Stimulated activated CD4-positive, alpha-beta T cell treated with anti-CD3 and anti-CD28 coated beads, Interleukin-15, amount 100 ng/mL, for 24 hours (primary cell): ENCODE measurements at places on chromosomes 4 and X.

- no peak for DNase-seq
Measured at GRCh38 chr4:141654098-141654497, 17.7 kb downstream of the IL15 start.

GRCh38 chr4:16114546-16114945 is 30.7 kb upstream of the PROM1 start:
- DNase-seq: no peak

DNA sequence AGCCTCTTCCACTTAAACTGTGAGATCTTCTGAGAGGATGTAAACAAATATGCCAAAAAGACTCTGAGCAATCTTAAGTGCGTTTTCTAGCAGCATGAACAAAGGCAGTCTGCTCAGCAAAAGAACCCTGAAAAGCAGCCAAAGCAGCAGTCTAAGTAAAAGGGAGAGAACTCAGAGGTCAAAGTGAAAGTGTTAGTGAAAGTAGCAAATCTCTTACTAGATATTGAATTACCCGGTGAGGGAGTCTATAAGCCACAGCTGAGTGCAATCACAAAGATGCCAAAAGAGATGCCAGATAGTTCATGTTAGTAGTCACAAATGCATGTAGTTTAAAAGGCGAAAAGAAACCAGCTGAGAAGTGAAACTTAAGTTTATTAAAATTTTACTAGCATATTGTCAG is 7.9 kb upstream of the GNRHR start:
- no peak for DNase-seq

DNA sequence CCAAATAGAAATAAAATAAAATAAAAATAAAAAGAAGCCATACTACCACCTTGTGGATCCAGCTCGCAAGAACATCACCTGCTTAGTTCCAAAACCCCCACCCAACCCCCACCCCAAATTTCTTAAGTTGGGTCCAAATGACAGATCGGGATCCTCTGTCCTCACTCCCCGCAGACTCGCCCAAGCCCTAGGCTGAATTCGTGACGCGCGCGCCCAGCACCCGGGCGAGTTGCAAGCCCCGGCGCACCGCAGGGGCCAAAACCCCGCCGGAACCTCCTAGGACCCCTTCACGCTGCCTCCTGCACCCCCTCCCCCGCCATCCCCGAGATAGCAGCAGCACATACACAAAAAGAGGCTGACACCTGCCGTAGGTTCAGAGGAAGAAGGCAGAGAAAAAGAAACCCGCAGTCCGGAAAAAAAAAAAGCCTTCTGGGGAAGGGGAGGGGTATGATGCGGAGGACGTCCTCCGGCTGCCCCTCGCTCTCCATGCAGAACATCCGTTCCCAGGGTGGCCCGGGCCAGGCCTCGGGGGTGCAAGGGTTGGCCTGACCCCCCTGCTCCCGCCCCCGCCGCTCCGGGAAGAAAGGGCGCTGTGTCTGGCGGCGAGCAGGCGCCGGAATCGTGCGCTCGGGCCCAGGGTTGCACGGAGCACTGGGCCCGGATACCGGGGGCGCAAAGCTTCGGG is 2.6 kb downstream of the NLGN4X start:
- DNase-seq: no peak

GRCh38 chr4:168487282-168488035 is 7.2 kb upstream of the DDX60L start:
- no peak for DNase-seq

DNA sequence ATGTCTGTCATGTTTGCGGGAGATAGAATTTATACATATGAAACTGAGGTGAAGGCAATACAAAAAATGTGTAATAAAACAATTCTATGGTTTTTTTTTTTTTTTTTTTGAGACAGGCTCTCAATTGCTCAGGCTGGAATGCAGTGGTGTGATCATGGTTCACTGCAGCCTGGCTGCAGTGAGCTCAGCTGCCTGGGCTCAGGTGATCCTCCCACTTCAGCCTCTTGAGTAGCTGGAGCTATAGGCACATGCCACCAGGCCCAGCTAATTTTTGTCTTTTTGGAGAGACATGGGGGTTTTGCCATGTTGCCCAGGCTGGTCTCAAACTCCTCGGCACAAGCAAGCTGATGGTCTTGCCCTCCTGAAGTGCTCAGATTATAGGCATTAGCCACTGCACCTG is 10.1 kb downstream of the RADX start:
- DNase-seq: no peak

GRCh38 chr4:149951152-149951900 is 126.9 kb upstream of the DCLK2 start:
- no peak for DNase-seq

DNA sequence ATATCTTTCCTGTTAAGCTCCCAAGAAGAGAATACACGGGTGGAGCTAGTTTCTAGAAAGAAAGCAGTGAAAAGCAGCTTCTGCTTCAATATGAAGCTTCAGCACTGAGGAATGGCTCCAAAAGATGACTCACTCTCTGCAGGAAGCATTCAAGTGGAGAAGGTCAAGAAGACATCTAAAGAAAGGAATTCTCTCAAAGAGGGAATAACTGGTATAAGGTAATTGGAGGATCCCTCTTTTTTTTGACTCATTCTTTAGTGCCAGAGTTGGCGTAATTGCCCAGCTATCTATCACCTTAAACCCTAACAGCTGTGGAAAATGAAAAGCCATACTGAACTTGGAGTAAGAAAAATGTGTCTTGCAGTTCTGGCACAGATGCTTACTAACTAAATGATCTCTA is 3.5 kb downstream of the EDA2R start:
- no peak for DNase-seq

- DNase-seq: no peak
Measured at GRCh38 chr4:71293705-71294104, 45.1 kb upstream of the SLC4A4 start.
